ENCODE measurements at places on chromosomes 7 and 10.

- DNase-seq, result no peak
Observed at GRCh38 chr7:151327659-151328058, 14.0 kb upstream of the NUB1 start.

GRCh38 chr7:21942955-21943354, 2.7 kb downstream of the CDCA7L start:
- no peak for DNase-seq

DNA sequence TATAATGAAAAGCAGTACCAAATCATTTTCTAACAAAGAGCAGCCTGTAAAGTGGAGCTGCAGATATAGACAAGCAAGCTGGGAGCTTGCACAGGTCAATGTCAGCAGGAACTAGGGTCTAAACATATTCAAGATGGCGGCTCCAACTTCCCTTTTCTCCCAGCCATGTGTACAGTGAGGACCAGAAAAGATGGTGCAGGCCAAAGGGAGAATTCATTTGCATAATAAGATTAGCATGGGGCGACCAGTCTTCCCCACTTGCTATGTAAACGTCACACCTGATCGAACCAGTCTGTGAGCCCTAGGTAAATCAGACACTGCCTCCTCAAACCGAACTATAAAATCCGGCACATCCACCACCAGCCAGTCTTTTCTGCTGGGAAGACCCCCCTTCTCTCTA, 4.4 kb upstream of the RAPGEF5 start:
- DNase-seq, result no peak

DNA sequence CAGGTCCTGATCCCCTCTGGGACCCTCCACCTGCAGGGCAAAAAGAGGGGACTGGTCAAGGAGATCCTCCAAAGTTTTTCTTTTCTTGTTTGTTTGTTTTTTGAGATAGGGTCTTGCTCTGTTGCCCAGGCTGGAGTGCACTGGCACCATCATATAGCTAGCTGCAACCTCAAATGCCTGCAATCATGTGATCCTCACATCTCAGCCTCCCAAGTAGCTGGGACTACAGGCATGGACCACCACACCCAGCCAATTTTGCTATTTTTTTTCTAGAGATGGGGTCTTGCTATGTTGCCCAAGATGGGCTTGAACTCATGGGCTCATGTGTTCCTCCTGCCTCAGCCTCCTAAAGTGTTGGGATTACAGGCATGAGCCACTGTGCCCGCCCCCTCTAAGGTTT, 41.0 kb downstream of the EPHB4 start:
- no peak for DNase-seq

- DNase-seq, result no peak
Observed at GRCh38 chr10:59383436-59383835, 21.1 kb upstream of the FAM13C start.

- DNase-seq, result no peak
Observed at GRCh38 chr10:79376751-79377556, 29.7 kb downstream of the PPIF start.

- no peak for DNase-seq
Observed at GRCh38 chr10:77032188-77032570, 605.4 kb downstream of the KCNMA1 start.

- no peak for DNase-seq
Observed at GRCh38 chr7:151167197-151167961, at the start of gene GBX1. GBX1 (minus strand) TSS chr7:151167694; CDS start chr7:151167548, 146 bp downstream.

- peak; percentile 28 for DNase-seq
Observed at GRCh38 chr7:80014511-80014910, 120.1 kb upstream of the GNAI1 start.
